H7 (cell line): ENCODE measurements at places on chromosomes 16 and 17. TPM values are rescaled to one million over a fixed set of nuclear protein-coding genes. Genes with fewer than 3 reads are reported as not detected.

Gene CHTF8
- 98.1 and 113 TPM in 2 replicates for total RNA-seq

Gene AOC2
- total RNA-seq = 1.9 and 6.0 TPM in 2 replicates

DNA sequence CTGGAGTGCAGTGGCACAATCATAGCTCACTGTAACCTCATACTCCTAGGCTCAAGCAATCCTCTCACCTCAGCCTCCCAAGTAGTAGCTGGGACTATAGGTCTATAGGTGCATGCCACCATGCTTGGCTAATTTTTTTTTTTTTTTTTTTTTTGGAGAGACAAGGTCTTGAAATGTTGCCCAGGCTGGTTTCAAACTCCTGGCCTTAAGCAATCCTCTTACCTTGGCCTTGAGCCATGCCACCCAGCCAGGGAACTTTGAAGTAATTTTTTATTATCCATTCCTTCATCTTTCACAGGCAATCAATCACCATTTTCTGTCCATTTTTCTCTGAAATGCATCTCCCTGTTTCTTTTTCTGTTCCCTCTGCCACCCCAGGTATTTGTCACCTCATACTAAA is 6.3 kb upstream of the PSMD7 start:
- DNase-seq = no peak

Gene DPEP2
- total RNA-seq = 0.33 TPM in 1 of 2 replicates, not detected in the other

DNA sequence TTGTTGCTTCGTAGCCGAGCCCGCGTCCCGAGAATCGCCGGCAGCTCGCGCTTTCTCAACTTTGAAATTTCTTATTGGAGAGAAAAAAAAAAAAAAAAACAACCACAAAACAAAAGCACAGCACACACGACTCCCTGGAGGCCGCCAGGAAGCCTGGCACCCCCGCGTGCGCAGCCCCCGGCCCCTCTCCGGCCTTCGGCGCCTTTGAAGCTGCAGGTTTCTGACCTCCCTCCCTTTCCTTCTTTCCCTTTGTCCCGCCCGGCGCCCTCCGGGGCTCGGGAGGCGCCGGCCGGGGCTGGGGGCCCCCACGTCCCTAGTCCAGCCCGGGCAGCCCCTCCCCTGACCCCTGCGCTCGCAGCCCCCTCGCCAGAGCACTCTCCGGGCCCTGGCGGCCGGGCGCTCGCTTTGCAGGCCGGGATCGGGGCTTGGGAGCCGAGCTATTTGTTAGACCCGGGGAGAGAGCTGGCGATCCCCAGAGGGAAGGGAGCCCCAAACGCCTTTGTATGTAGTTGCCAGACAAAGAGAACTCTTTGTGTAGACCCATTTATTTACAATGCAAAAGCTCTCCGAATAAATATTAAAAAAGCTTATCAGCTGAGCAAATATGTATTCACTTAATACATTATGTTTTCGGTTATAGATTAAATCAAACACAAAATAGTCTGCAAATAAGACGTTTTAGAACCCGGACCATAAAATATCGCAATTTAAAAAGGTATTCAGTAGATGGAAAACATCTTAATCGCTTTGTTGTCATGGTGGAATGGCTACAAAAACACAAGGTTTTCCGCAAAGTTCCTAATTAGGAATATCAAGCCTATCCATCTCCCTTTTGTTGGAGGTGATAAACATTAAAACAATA is 2.3 kb downstream of the BAHCC1 start:
- peak; percentile 96 for DNase-seq

Gene CRISPLD2
- total RNA-seq = 2.0 and 4.2 TPM in 2 replicates

DNA sequence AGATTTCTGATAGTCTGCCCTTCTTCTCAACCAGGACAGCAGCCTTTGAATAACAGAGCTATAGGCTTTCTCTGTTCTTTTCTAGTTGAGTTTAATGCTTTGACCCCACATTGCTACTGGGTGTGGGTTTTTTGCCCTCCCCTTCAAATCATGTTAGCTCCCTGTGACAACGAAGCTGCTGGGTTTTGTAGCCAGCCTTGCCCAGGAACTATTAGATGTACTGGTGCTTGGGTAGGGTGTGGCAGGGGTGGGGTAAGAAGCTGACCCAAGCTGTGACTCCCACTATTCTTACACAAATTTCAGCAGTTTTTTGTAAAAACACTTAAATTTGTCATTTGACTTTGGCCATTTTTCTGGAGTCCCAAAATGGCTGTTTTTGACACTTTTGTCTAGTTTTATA is 69.7 kb downstream of the NLK start:
- DNase-seq = no peak

- DNase-seq = peak; percentile 94
Observed at GRCh38 chr17:4980644-4981216, 6.7 kb downstream of the CAMTA2 start.
